ENCODE measurements at places on chromosomes 4 and X.

GRCh38 chr4:98467627-98468072 is 190.8 kb downstream of the TSPAN5 start:
- peak; percentile 35 for DNase-seq

DNA sequence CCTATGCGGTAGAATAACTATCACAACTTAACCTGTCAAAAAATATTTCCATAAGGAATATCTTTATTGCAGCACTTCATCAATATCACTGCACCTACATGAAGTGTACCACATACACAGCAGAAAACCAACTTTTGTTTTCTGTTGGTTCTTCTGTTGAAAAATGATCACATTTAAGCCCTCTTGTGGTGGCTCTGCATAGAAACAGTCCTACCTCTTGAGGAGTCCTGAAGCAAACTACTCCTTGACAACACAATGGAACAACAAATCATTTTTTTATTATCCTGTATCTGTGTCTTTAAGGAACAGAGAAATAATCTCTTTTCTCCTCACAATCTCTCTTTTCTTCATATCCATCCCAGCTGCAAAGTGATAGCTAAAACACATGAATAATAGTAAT is 39.8 kb upstream of the ATOH1 start:
- DNase-seq = no peak

DNA sequence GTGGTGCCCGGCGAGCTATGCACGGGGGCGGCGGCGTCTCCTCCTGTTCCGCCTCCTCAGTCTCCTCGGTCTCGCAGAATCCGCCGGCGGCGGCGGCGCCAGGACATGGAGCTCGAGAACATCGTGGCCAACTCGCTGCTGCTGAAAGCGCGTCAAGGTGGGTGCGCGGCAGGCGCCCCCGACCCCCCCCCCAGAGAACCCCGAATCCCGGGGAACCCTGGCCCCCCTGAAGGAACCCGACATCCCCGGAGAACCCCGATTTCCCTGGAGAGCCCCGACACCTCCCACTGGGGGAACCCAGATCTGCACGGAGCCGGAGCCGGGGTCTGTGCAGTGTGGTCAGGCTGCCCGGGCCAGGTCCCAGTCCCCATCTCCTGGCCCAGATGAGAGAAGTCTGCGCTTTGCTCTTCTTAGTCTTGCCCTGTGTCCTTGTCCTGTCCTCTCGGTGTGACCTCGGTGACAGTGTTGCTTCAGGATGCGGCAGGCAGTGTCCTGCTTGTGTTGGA is 648 bp downstream of the GRK4 start:
- DNase-seq = no peak

DNA sequence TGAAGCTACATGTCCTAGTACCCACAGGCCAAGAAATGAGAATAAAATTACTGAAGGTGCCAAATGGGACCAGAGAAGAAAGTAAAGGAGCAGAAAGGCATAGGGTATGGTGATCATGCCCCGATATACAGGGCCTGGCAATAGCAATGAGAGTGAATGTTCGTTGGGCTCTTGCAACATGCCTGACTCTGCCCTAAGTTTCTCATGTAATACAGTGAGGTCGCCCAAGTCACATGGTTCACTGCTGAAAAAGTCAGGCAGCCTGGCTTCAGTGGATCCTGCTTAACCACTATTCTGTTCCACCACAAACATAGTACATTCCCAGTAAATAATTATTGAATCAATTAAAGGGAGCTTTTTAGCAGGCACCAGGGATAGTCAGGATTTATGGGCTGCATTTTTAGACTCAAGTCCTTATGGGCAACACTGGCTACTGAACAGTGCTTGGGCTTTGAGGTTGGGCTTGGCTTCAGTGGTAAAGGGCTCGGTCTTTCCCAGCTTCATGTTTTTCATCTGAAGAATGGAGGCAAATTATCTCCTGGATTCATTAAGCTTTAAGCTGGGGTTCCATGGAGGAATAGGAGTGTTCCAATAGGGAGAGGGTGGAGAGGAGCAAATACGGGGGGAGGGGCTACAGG is 67.1 kb upstream of the ZNF518B start:
- no peak for DNase-seq

GRCh38 chrX:1734806-1735205 is 119.9 kb downstream of the ASMT start:
- DNase-seq = no peak

DNA sequence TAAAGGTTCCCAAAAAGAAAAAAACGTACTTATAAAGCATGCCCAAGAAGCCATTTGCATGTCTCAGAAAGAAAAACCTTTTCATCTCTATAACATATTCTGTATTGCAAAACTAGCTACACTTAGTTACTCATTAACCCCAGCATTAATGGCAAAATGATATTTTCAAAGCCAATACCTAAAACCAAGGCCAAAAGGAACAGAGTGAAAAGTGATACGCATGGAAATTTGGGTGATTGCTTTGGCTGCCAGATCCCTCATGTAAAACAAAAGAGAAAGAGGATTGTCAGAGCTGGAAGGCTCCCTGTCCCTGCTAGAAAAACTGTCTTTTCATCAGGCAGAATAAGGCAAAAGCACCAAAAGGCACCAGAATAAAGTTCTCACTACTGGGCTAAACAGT is 46.8 kb upstream of the RADX start:
- DNase-seq = no peak

- DNase-seq = no peak
These were observed 173.7 kb downstream of the GPAT3 start for GRCh38 chr4:83709627-83710026.

- peak; percentile 24 for DNase-seq
These were observed 46.9 kb upstream of the MSANTD1 start for GRCh38 chr4:3201718-3202702.

DNA sequence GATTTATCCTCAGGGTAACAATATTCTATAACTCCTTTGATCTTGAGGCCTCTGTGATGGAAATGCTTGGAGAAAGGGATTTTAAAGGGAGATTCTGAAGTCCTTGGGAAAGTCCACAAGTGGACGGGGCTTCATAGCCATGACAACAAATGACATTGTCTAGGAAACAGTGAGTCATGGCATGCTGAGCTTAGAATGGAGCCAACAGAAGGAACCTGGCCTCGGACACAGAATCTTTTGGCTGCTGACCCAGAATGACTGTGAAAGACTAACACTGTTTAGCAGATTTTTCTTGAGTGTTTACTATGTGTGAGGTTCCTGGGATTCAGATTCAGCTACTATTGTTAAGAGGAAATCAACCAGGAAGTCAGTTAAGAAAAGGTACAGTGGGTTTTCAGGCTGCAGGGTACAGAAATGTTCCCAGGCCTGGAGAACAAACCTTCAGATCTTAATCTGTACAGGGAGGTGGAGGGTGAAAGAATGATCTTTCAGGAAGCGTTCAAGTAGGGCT is 18.1 kb upstream of the CXCL2 start:
- DNase-seq = no peak

DNA sequence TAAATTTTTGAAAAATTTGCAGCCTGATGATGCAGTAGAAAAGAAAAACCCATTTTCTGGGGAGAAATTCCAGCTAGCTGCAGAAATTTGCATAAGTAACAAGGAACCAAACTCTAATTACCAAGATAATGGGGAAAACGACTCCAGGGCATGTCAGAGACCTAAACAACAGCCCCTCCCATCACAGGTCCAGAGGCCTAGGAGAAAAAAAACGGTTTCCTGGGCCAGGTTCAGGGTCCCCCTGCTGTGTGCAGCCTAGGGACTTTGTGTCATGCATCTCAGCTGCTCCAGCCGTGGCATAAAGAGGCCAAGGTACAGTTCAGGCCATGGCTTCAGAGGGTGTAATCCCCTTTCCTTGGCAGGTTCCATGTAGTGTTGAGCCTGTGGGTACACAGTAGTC is 733.7 kb upstream of the CT83 start:
- no peak for DNase-seq

GRCh38 chrX:13463608-13464007 is 105.8 kb upstream of the EGFL6 start:
- DNase-seq = no peak

DNA sequence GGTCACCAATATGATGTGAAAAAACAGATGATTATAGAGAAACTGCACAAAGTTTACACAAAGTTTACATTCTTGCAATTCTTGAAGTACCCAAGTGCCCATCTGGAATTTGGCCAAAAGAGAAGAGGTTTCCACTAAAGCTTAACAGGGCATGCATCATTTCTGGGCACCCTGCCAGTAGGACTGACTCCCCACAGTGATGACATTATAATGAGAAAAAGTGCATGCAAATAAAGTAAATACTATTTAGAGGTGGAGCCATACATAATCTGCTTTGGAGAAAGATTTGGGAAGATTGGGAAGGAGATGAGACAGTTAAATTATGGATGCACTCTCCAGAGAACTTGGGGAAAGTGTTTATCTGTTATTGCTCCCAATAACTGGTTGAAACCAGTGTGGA is 93.7 kb upstream of the TRPC3 start:
- DNase-seq = no peak

DNA sequence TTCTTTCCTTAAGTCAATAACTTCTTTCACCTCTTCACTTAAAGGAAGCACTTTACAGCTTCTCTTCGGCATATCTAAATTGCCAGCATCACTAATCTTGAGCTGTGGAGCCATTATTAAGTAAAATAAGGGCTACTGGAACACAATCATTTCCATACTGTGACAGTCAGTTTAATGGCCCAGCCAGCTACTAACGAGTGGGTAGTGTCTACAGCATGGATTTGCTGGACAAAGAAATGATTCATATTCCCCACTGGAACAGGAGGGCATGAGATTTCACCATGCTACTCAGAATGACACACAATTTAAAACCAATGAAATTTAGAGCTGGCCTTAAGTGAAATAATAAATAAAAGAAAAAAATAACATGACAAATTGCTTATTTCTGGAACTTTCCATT is 72.1 kb downstream of the DDIT4L start:
- no peak for DNase-seq

All from stimulated activated CD8-positive, alpha-beta memory T cell treated with anti-CD3 and anti-CD28 coated beads, Interleukin-4, amount 100 ng/mL, for 4 hours (primary cell).